ENCODE measurements at places on chromosomes 6 and 20. TPM values are rescaled to one million over a fixed set of nuclear protein-coding genes. Genes with fewer than 3 reads are reported as not detected.

Gene PLN
- total RNA-seq: 0.09 TPM

Gene PI16
- total RNA-seq: 0.18 TPM

Gene PPP1R16B
- 11.5 TPM for total RNA-seq

Gene HDAC2
- 161 TPM for total RNA-seq

Gene DCDC2
- 0.04 TPM for total RNA-seq

Gene TTPAL
- total RNA-seq: 6.6 TPM

Gene CDH26
- total RNA-seq: 0.22 TPM

Gene AGPAT4
- total RNA-seq: 9.7 TPM

Gene HLA-DOB
- 2.5 TPM for total RNA-seq

Gene PXDC1
- 0.20 TPM for total RNA-seq

Gene TP53TG5
- not detected for total RNA-seq

Gene EYA2
- not detected for total RNA-seq

Gene FRS3
- 3.3 TPM for total RNA-seq

Gene NEURL2
- 1.9 TPM for total RNA-seq

Gene PROKR2
- not detected for total RNA-seq

Gene SLC22A23
- 7.3 TPM for total RNA-seq

Gene CUL7
- 14.7 TPM for total RNA-seq

Gene CNBD2
- 4.5 TPM for total RNA-seq

Gene CCR6
- not detected for total RNA-seq

Gene SLC32A1
- total RNA-seq: not detected

Gene SSTR4
- total RNA-seq: not detected

Gene WFDC9
- total RNA-seq: not detected

Gene ALDH8A1
- total RNA-seq: 0.18 TPM

Gene CDSN
- total RNA-seq: not detected

Gene UST
- not detected for total RNA-seq

Gene FNDC11
- total RNA-seq: 0.89 TPM

Gene RIPOR2
- total RNA-seq: 1.1 TPM

Gene TREM1
- not detected for total RNA-seq
